ENCODE measurements at places on chromosomes 1 and 21.

DNA sequence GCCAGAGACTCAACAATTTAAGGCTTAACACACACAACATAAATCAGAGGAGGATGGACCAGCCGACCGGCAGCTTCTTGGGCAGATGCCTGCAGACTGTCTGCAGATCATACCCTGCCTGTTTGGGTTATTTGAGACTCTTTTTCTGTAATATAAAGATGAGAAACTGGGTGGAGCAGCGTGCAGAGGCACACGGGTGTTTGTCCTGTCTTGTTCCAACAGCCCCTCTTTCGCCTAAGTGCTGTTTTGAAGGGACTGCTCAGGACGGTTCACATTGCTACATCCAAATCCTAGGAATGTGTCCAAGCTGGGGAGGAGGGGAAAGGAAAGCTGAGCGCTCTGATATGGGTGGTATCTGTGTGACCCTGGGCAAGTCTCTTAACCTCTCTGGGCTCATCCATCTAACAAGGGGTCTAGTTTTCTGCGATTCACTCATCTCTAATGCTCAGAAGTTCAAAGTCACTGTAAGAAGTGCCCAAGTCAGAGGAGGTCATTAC is 149.9 kb downstream of the CLIC6 start:
- no peak for DNase-seq

DNA sequence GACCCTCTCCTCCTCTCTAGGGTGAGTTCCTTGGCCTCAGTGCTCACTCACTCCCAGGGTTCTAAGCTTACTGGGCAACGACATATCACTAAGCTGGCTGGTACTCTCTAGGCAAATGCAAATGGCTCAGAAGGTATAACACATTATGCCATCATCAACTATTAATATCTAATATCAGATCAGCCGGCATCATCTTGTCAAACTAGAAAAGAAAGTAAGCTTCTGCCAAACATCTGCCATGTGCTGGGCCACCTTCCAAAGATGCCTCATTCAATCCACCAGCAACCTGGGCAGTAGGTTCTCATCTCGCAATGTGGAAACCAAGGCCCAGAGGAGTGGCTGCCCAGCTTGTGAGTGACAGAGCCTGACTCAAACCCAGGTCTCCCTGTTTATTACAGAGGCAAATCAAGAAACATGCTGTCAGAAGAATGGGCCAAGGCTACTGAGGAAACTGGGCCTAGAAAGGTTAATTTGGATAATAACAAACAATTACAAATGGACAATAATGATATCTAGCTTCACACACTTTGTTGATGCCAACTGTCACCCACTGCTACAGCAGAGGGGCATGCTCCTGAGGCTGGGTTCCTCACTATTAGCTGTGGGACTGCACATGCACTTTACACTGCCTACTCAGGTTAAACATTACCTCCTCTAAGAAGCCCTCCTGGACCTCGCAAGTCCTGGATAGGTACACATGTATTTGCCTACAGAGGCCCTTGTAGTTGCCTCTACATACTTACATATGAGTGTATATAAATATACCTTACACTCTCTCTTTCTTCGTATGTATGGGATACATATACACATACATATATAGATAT is 183.3 kb upstream of the JUN start:
- DNase-seq: no peak

DNA sequence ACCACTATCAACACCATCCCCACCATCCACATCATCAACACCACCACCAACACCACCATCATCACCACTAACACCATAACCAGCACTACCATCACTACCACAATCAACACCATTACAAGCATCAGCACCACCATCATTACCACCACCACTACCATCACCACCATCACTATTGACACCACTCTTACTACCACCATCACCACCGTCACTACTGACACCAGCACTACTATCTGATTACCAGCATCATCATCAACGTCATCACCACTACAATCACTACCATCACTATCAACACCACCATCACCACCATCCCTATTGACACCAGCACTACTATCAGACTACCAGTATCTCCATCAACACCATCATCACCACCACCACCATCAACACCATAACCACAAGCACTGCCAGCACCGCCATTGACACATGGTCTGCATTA is 106.1 kb upstream of the RUNX3 start:
- no peak for DNase-seq

- no peak for DNase-seq
Observed at GRCh38 chr1:231684356-231685244, 58.0 kb downstream of the DISC1 start.

GRCh38 chr1:76503100-76503499 is 364.2 kb upstream of the ST6GALNAC5 start:
- no peak for DNase-seq

DNA sequence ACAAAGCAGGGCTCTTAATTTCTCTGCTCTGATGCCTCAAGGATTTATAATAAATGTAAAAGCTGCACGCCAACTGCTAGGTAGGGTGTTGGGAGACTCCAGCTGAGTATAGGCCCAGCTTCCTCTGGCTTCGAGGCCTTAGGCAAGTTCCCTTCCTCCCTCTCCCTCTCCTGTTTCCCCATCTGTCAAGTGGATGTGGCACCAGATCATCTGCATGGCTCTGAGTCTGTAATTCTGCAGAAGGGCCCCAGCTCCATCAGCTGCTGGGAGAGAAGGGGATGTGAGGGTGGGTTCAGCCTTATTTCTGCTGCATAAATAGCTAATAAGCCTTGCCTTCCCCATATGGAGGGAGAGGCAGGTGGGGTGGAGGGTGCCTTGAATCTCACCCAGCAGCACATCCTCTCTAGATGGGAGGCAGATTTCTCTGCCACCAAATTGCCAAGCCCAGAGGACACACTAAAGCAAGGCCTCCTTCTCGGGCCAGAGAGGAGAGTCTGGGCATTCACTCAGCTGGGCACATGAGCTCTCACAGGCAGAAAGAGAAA is 3.8 kb downstream of the TRIM62 start:
- no peak for DNase-seq

DNA sequence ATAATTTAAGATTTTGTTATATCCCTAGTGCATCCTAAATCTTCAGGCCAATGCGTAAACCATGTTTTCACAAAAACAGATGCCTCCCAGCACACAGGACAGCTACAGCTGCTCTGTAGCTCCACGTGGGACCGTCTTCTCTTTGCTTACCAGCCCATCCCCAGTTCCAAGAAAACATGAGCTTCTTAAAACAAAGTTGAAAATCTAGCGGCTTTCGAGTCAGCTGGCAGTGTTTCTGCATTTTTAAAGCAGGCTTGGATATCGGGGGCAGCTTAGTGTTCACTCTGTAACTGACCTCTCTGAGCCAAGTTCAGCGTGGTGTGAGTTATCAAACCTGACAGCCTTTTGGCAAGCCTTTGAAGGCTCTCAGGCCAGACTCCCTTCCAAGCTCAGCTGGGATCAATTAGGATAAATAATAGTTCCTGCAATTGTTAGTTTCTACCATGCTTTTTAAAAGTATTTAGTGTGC is 881.5 kb downstream of the LTN1 start:
- DNase-seq: no peak

DNA sequence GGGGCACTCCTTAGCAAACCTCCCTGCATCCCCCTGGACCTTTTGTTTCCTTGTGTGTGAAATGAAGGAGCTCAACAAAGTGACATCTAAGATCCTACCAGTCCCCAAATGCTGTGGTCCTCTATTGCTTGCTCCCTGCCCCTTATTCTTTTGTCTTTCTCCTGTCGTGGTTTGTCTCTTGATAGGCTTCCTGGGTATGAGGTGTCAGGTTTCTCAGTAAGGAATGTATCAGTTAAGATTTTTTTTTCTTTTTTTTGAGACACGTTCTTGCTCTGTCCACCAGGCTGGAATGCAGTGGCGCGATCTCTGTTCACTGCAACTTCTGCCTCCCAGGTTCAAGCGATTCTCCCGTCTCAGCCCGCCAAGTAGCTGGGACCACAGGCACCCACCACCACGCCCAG is 16.8 kb downstream of the CNIH3 start:
- no peak for DNase-seq

- DNase-seq: no peak
Observed at GRCh38 chr21:27346041-27346448, 379.2 kb upstream of the ADAMTS5 start.

- no peak for DNase-seq
Observed at GRCh38 chr21:25324666-25325065, 282.6 kb downstream of the MRPL39 start.

- DNase-seq: no peak
Observed at GRCh38 chr1:94591823-94592570, 50.4 kb upstream of the F3 start.

- DNase-seq: no peak
Observed at GRCh38 chr1:217012659-217013058, 289.4 kb upstream of the ESRRG start.

GRCh38 chr1:94622757-94623156 is 81.2 kb upstream of the F3 start:
- no peak for DNase-seq

GRCh38 chr1:108747898-108748297 is 1.4 kb downstream of the STXBP3 start:
- DNase-seq: no peak

GRCh38 chr1:117760069-117760468 is 154.2 kb downstream of the TENT5C start:
- DNase-seq: no peak

DNA sequence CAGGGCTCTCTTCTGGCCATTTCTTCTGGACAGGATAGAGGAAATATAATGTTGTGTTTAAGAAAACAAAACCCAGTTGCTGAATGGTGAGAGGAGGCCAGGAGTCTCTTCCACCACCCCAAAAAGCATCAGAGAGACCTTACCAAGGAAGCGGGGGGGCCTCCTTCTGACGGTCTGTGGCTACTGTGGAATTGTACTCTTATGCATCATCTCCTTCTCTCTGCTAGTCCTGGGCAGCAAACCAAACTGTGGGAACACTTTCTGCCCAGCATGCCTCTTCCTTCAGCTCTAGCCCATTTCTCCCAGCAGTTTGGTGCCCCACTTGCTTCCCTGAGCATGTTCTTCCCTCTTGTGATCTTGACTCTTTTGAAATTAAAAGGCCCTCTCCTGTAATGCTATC is 157.7 kb downstream of the HHIPL2 start:
- no peak for DNase-seq

GRCh38 chr1:183034682-183035081 is 11.5 kb downstream of the LAMC1 start:
- no peak for DNase-seq

DNA sequence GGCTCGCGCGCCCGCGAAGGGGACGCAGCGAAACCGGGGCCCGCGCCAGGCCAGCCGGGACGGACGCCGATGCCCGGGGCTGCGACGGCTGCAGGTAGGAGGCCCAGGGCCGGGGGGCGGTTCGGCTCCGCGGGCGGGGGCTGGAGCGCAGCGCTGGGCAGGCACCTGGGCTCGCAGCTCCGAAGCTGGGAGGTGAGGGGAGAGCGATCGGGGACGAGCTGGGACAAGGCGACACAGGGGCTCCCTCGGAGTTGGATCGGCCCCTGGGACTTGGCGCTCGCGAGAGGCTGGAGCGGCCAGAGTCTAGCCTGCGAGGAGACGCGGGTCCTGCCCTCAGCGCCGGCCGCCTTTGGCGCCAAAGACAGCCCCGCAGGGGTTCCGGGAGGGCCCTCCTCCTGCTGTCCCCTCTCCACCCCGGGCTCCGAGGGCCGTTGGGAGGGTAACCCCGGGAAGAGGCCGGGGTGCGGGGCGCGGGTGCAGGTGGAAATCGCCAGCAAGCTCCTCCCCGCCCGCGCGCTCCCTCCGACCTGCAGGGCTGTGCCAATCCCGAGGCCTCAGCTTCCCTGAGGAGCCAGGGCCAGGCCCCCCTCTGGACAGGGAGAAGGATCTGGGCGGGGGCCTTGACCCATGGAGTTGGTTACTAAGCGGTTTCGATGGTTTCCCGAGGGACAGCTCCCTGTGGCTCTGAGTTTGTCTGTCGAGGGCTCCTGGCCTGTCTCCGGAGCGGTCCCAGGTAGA is 401 bp downstream of the TP73 start:
- DNase-seq: no peak

GRCh38 chr1:116997066-116997465 is 4.5 kb upstream of the CD101 start:
- no peak for DNase-seq
